ENCODE measurements at places on chromosomes 1 and 21. TPM values are rescaled to one million over a fixed set of nuclear protein-coding genes. Genes with fewer than 3 reads are reported as not detected.

MARK1 gene
- total RNA-seq: 5.3 TPM

SLC5A9 gene
- 295 TPM for total RNA-seq

RUNX3 gene
- total RNA-seq: 0.31 TPM

DNA sequence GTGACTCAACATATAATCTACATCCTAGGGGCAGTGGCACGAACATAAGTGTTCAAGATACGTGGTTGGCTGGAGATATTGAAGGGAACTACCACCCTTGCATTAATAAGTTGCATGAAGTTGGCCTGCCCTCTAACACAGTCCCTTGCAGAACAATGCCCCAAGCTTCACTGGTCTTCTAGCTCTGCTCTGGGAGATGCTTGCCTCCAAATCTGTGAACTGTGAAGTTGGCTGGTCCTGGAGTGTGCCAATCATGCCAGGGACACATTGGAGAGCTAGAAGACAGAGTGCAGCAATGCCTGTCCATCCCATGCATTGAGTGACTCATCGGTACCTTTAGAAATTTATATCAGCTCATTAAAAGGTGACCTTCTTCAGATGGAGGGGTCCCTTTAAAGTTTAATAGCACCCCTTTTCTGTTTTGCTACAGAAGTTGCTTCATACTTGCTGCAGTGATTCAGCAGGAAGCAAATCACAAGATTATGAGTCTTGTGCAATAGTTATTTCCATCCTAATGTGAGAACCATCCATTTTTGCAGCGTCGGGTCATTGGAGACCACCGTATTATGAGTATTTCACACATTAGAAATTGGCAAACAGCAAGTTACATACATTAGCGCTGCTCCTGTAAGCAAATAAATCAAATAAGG lies 55.2 kb upstream of the KAZN start:
- H3K27ac ChIP-seq: no peak overlapping the region
- H3K27me3 ChIP-seq: no peaks in the 10 kb centered on the region
- no peaks in the 10 kb centered on the region for H3K4me1 ChIP-seq
- no peak overlapping the region for H3K4me3 ChIP-seq
- no peaks in the 10 kb centered on the region for H3K36me3 ChIP-seq

DNA sequence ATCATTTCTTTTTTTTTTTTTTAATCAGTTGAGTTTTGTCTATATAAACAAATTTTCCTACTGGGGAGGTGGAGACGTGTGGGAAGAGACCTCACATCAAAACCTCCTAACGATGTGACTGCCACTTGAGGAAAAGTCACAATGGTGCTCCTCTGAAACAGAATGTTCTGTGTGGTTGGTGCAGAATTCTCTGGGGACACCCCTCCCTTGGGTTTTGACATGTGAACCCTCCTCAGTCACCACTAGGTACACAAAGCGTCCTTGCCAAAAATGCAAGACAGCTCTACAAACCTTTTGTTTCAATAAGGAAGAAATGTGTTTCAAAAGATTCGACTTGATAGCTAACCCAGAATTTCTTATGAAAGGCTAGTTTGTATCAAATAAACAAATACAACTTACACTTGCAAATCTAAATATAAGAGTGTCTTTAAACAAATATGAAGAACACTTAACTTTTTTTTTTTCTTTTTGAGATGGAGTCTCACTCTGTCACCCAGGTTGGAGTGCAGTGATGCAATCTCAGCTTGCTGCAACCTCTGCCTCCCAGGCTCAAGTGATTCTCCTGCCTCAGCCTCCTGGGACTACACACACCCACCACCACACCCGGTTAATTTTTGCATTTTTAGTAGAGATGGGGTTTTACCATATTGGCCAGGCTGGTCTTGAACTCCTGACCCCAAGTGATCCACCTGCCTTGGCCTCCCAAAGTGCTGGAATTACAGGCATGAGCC lies 9.3 kb downstream of the SLC25A24 start:
- no peak overlapping the region for H3K27ac ChIP-seq
- peak overlapping the region; percentile 57 for H3K4me3 ChIP-seq
- no peak for DNase-seq
- H3K27me3 ChIP-seq: no peaks in the 10 kb centered on the region
- H3K4me1 ChIP-seq: no peaks in the 10 kb centered on the region
- H3K36me3 ChIP-seq: peaks cover 89% of the 10 kb centered on the region

GRCh38 chr1:91582431-91582921 lies 81.8 kb downstream of the CDC7 start:
- DNase-seq: no peak
- no peak overlapping the region for H3K27ac ChIP-seq
- no peaks in the 10 kb centered on the region for H3K27me3 ChIP-seq

DNA sequence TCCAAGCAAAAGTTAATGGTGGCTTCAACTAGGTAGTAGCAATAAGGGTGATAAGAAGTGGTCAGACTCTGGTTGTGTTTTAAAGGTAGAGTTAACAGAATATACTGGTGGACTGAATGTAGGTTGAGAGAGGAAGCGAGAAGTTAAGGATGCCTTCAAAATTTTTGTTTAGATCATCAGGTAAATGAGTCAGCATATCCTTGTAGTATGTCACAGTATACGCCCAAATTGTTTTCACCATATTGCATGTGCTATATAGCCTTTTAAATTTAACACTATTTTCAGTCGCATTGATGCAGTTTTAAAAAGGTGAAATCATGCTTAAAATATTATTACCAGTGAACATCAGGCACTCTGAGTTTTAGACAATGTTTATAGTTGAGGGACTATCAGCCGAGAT lies 74.6 kb downstream of the RBM11 start:
- no peak for DNase-seq
- H3K4me3 ChIP-seq: no peak overlapping the region
- no peaks in the 10 kb centered on the region for H3K4me1 ChIP-seq
- H3K27ac ChIP-seq: no peak overlapping the region
- H3K27me3 ChIP-seq: no peaks in the 10 kb centered on the region

- H3K27ac ChIP-seq: no peak overlapping the region
- no peaks in the 10 kb centered on the region for H3K27me3 ChIP-seq
- H3K36me3 ChIP-seq: peaks cover 43% of the 10 kb centered on the region
- H3K4me3 ChIP-seq: no peak overlapping the region
These were observed 28.1 kb downstream of the A3GALT2 start for GRCh38 chr1:33292726-33293340.

DNA sequence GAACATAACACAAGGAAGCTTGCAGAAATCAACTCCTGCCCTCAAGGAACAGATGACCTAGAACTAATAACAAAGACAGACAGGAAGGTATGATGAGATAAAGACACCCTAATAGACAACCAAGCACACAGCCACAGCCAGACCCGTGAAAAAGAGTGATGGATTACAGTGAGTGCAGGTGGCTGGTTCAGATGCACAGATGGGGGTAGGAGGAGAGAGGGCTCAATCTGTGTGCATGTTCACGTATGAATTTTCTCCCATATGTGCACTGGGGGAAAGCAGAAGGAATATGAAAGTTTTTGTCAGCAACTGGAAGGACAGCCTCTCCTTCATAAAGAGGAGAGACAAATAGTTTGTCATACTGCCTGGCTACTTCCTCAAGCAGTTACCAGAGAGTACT lies 367.1 kb downstream of the PBX1 start:
- H3K27me3 ChIP-seq: no peaks in the 10 kb centered on the region
- no peak overlapping the region for H3K4me3 ChIP-seq
- no peak for DNase-seq
- H3K27ac ChIP-seq: no peak overlapping the region

- no peak overlapping the region for H3K27ac ChIP-seq
- peaks cover 4% of the 10 kb centered on the region for H3K27me3 ChIP-seq
- no peak overlapping the region for H3K4me3 ChIP-seq
- no peaks in the 10 kb centered on the region for H3K4me1 ChIP-seq
- H3K36me3 ChIP-seq: no peaks in the 10 kb centered on the region
- no peak for DNase-seq
These were observed 20.4 kb upstream of the SPATA6 start for GRCh38 chr1:48492392-48492791.
